ENCODE measurements at places on chromosomes 3 and 15.

- DNase-seq, result no peak
These were observed 79.6 kb upstream of the SPATA12 start for GRCh38 chr3:56980798-56981390.

DNA sequence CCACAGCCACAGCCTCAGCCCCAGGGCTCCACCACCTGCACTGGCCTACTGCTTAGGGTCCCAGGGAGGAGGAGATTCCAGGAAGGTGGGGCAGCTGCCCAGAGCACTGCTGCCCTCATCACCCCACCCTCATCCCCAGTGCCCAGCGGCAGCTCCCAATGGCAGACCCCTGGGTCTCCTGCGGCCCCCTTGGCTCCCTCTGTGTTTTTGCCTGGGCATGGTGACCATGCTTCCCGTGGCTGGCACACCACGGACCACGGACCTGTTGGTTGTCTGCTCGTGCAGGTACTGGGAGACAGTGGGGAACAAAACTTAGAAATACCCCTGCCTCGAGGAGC is 2.7 kb downstream of the CHST13 start:
- no peak for DNase-seq

- DNase-seq, result no peak
These were observed 59.1 kb downstream of the TRIM42 start for GRCh38 chr3:140736863-140737460.

GRCh38 chr3:148796799-148797198 is 30.8 kb upstream of the CPB1 start:
- DNase-seq, result no peak

GRCh38 chr3:157101486-157101885 is 58.5 kb downstream of the CCNL1 start:
- DNase-seq, result no peak

DNA sequence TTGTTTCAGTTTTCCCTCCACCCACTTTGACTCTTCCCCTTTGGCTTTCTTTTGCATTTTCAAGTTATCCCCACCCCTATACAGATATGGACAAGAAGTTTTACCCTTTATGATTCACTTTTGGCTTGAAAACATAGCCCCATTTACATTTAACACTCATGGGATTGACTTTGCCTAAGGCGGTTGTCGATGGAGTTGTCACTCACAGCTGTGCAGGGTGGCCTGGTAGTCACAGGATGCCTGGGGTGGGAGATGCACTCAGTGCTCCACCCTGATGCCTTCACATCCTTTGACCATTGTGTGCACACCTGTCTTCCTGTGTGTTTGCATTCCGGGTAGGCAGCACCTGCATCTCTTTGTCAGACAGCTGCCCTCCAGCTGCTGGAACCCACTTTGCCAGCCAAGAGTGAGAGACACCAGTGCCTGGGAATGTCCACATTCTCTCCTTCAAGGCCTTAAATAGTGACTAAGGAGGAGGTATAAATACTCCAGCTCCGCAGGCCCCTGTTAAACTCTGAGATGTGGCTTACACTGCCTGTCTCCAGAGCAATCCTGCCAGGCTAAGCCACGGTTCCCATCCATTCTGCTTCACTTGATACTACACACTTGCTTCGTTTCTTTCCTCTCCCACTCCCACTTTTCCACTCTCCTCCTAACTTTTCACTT is 191.5 kb upstream of the SLC24A5 start:
- DNase-seq, result no peak

GRCh38 chr15:56939257-56939656 is 20.8 kb downstream of the TCF12 start:
- DNase-seq, result no peak

- no peak for DNase-seq
These were observed 358.6 kb upstream of the KCNH8 start for GRCh38 chr3:18789734-18790133.

DNA sequence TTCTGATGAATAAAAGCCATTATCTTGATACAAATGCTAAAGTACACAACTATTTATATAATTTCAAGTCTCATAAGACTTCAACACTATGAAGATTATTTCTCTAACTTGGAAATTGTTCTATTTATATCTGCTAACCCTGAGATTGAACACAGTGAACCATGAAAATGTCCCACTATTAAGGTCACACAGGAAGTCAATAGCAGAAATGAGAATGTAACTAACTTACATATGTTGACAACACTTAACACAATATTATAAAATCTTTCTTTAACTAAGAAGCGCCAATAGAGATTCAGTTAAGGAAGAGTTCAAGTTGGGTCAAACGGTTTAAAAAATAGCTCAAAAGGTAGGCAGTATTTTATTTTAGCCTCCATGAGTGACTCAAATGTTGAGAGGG is 551.8 kb upstream of the CBLB start:
- DNase-seq, result no peak

- DNase-seq, result no peak
These were observed 38.9 kb upstream of the DCLK3 start for GRCh38 chr3:36803091-36803791.

GRCh38 chr15:67762610-67763368 is 62.5 kb upstream of the SKOR1 start:
- DNase-seq, result peak; percentile 40

GRCh38 chr3:132592216-132592615 is 4.9 kb upstream of the ACKR4 start:
- DNase-seq, result no peak

DNA sequence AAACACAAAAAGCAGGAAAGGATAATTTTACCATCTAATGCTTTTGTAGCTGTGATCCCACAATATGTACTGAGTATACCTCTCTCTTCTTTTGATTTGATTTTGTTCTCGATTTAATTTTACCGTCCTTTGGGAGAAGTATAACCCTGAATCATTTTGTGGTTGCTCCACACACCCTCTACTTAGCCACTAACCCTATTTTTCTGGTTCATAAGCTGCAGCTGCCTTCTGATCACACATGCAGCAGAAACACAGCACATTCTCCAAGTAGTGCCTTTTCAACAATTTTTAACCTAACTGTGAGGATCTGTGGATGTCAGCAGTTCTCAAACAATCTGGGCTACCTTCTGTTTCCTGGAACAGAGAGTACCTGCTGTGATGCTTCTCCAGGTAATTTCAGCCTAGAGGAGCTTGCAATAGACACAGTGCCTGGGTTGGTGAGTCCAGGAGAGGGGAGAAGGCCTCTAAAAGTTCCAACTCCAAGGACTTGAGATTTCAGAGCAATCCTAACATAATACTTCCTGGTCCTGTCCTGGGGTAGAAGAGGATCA is 40.3 kb downstream of the HGD start:
- DNase-seq, result no peak

- no peak for DNase-seq
These were observed 76.1 kb downstream of the FRMD4B start for GRCh38 chr3:69309814-69310213.

DNA sequence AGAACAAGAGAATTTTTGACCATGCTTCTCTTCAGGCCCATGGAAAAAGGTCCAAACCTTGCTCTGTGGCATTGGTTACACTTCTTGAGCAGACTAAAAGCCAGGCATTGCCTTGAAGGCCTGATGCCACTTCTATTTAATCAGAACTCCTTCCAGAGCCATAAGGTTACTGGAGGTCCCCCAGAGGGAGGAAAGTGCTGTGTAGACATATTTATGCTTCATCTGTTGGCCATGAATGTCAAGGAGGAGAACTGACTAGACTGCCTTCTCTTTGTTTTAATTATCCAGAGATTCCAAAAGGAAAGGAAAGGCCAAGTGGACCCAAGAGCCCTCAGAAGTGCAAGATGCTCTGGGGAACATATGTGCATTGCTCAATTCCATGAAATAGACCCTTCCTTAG is 292.6 kb upstream of the NR2E3 start:
- DNase-seq, result no peak

DNA sequence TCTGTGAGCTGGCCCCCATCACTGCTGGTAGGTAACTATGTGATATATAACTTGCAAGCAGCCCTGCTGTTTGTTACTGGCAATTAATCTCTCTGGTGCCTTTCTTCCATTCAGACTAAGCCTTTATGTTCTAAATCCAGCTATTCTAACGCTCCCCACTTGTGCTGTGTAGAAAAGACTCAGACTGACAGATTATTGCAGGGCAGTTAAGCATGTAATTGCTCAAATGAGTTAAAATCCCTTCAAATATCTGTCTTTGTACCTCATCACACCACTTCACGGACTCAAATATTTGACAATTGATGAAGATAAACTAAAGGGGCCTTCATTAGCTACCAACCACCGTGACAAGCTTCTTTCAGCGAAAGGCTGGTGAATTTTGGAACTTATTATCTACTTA is 416.2 kb downstream of the NR2F2 start:
- DNase-seq, result no peak

DNA sequence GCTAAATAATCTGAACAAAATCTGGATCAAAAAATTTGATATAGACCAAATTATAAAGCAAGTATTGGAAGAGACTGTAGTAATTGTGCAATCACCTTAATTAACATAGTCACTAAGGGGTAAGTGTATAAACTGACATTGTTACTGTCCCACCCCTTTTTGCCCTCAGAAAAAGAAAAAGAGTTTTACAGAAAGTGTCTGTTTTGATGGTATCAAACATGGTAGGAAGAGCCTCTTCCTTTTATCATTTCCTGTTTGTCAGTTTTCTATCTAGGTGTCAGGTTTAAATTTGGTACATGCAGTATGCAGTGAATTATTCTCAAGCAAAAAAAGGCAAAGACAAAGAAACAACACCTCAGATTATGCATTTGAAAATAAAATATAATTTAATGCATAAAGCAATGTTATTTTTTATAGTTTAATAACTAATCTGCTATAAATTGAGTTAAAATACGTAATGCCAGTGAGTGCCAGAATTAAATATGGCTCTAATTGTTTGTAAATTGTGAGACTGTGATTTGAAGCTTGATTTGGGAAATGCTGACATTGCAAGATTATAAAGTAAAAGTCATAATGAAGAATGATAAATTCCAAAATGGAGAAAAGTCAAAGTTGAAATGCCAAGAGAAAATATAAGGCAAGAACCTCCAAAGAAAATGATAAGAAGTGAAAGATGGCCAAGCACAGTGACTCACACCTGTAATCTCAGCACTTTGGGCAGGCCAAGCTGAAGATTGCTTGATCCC is 30.3 kb upstream of the CMC1 start:
- no peak for DNase-seq

GRCh38 chr3:46478341-46478740 is 13.6 kb upstream of the LTF start:
- DNase-seq, result no peak

DNA sequence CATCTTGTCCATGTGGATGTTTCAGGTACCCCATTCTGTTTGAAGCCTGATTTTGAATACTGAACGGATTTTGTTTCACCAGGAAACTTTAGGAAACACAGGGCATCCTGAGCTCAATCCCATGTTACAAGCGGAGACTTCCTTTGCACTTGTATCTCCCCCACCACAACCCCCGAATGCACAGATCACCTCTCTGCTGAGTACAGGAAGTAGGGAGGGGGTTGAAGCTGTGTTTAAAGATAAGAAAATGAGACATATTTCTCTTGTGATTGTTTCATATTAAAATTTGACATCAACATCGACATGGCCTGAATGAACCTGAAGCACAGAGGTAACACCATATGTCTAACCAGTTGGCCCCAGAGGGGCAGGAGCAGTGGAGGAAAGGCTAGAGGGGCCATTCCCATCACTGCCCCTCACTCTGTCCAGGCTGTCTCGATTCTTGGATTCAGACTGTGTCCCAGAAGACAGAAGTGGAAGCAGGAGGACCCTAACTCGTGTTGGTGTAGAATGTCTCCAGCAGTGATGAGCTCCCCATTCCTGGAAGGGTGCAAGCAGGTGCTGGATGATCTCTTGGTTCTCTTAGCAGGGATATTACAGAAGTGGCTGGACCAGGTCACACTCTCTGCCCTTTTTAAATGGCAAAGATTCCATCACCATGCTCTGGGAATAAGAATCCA is 59.6 kb upstream of the IQSEC1 start:
- no peak for DNase-seq

DNA sequence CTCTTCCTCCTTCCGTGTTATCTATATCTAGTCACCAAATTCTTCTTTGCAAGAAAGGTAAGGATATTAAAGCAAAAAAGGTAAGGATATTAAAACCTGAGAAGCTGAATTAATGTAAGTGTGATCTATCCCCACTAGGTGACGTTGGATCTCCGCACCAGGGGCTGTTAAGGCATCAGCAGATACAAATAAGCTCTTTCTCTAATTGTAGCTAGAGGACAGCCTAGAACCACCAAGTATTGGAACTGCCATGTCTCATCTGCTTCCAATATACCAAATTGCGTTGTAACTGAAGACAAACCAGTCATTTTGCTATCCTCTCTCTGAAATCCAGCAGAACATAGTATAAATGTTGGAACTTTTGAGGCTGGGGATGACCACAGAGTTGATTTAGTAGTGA is 471.2 kb upstream of the TGFBR2 start:
- DNase-seq, result no peak

- no peak for DNase-seq
These were observed 23.7 kb upstream of the P4HTM start for GRCh38 chr3:48966367-48966766.

- no peak for DNase-seq
These were observed 101.7 kb upstream of the TPM1 start for GRCh38 chr15:62940755-62941361.

- DNase-seq, result no peak
These were observed 13.9 kb upstream of the ANPEP start for GRCh38 chr15:89828281-89829145.

DNA sequence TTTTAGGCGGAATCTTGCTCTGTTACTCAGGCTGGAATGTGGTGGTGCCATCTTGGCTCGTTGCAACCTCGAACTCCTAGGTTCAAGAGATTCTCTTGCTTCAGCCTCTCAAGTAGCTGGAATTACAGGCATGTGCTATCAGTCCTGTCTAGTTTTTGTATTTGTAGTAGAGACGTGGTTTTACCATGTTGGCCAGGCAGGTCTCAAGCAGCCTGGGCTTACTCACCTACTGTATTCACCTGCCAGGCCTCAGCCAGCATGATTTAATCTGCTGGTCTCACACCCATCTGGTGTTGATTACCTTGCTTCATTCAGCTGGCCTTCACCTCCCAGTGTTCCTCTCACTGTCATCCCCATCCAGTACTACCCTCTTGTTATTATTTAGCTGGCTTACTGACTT is 102.0 kb downstream of the IL12A start:
- no peak for DNase-seq

GRCh38 chr3:100097919-100098783 is 16.1 kb downstream of the FILIP1L start:
- DNase-seq, result no peak

DNA sequence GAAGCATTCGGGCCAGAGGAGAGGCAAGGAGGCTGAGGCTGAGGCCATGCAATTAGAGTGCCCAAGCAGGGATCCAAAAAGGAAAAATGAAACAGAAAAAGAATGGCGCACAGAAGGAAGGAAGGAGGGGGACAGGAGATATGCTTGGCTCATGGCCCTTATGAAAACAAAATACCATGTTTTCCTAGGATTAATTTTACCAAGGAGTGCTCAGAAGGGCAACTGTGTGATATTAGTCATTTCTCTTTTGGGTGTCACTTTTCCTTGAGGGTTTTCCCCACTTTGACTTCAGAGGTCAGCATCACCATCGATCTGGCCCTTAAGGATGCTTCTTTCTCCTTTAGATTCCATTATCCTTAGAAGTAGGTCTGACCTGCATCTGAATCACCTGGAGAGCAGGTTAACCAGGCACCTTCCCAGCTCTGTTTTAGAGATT is 1.4 kb downstream of the PARP14 start:
- no peak for DNase-seq

GRCh38 chr3:102348904-102349303 is 85.9 kb upstream of the ZPLD1 start:
- DNase-seq, result no peak

- no peak for DNase-seq
These were observed 148.5 kb downstream of the MFSD1 start for GRCh38 chr3:158950178-158950901.

GRCh38 chr3:158160958-158161357 is 51.1 kb downstream of the RSRC1 start:
- DNase-seq, result no peak

GRCh38 chr3:23760871-23761373 is 44.8 kb upstream of the UBE2E1 start:
- DNase-seq, result peak; percentile 50

All from germinal center (tissue), 1 donor.